ENCODE measurements at places on chromosomes 12 and 14. TPM values are rescaled to one million over a fixed set of nuclear protein-coding genes. Genes with fewer than 3 reads are reported as not detected.

- no peak for DNase-seq
Observed at GRCh38 chr12:15669256-15669948, 119.8 kb downstream of the EPS8 start.

MYF6 gene
- total RNA-seq, result not detected

SMCO2 gene
- total RNA-seq, result not detected

DNA sequence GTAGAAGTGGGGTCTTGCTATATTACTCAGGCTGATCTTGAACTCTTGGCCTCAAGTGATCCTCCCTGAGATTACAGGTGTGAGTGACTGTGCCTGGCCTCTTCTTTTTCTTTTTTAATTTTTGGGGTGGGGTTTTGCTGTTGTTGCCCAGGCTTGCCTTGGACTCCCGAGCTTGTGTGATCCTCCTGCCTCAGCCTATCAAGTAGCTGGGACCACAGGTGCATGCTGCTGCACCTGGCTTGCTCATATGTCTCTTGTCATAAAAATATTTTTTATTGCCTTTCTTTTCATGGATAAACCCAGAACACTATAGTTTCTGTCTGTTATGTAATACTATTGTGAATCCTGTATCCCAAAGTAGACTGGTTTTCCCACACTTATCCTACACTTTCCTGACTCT is 26.0 kb downstream of the SCYL2 start:
- DNase-seq, result no peak

DNA sequence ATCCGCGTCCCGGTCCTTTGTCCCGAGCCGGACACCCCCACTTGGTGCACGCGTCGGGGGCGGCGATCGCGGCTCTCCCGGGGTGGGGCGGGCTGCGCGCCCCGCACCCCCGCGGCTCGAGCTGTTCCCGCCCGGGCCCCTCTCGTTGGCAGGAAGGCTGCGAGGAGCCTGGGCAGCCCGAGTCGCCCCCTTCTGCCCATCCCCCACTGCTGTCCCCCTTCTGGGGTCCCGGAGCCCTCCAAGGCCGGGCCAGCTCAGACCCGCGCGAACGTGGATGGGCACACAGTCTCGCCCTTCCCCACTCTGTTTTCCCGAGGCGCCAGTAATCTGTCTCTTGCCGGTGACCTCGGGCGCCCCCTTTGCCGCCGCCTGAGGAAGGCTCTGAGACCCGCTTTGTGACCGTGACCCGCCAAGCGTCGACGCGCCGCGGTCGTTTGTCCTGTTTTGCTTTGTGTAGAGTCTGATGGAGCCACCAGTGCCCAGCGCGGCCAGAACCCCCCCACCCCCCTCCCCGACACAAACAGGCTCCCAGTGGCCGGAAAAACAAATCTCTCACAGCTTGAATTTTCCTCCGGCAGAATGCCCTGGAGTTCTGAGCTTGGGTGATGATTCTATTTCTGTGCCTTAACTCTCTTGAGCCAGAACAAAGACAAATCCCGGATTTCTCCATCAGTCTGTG is 610 bp downstream of the C14orf132 start:
- no peak for DNase-seq

FAM181A gene
- total RNA-seq, result not detected

GRCh38 chr12:25840678-25841465 is 117.6 kb upstream of the RASSF8 start:
- DNase-seq, result no peak

DNA sequence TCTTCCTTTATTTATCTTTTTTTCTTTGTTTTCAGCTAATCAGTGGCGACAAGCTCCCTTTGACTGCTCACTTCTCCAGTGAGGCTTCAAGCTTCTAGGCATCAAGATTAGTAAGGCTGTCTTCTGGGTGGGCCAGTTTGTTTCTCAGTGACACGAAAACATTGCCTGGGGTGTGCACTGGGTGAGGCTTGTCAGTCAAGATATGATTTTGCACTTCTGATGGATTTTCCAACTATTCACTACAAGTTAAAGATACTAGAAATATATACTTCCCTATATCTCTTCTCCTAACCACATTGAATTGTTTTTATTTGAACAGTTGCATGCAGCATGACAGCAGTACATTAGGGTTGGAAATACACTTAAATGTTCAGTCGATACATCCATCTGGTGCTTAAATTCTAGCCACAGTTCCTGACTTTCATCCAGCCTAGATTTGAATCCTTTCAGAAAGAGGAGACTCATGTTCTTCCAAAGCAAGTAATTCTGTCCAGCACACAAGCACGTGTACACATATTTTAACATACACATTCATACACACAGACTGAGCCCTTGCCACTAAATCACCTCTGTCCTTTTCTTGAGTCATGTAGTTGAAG is 275.6 kb upstream of the NOVA1 start:
- no peak for DNase-seq

CABP1 gene
- total RNA-seq, result not detected

CCDC88C gene
- total RNA-seq, result 466 TPM

KLHL33 gene
- 0.72 TPM for total RNA-seq

GRCh38 chr12:55443776-55444175 is at the start of gene OR6C2:
Gene OR6C2, plus strand, starts transcription at chr12:55444076. Its CDS starts 8,138 bp downstream, at chr12:55452214.
- DNase-seq, result no peak

DNA sequence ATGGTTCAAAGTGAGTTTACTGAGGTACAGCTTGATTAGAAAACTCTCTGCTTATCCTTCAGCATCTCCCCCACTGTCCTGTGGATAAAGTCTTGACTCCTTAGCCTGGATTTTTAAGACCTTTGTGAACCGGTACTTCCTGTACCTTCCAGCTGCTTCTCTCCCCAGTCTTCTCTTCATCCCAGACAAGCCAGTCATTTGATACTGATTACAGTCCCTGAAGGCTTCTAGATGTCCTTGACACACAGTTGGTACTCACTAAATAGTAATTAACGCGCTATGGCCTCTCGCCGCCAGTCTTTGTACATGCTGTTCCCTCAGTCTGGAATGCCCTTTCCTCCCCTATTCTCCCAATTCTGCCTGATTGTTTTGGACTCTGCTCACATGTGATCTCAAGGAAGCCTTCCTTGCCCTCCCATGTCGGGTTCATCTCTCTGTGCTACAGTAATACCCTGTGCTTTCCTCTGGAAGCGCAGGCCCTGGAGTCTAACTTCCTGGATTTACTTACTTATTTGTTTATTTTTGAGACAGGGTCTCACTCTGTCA is 50.6 kb upstream of the PTGR2 start:
- no peak for DNase-seq

- no peak for DNase-seq
Observed at GRCh38 chr12:62021808-62022207, 238.4 kb upstream of the USP15 start.

DNA sequence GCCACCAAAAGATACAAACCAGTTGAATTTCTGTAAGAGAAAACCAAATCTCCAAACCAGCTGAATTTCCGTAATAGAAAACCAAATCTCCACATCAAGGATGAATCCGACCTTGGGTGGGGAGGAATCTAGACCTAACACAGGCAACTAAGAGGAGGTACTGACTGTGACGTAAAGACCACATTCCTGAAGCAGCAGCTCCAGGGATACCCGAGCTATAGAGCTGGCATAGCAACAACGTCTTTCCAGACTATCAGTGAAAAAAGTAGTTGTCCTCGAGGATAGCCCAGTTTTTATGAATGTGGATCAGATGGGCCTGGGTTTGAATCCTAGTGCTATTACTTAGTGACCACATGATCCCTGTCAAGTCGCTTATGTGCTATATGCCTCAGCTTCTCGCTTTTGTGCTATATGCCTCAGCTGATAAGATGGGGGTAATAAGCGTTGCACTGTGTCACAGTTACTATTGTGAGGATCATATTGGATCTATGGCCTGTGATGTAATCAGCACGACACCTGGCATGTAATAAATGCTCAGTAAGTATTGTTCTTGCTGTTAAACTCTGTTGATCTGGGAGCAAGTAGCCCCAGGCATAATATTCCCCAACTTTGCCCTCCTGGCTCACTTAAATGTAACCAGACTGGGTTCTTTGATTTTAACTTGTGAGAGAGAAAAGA is 113.8 kb downstream of the EGLN3 start:
- DNase-seq, result no peak

CLEC2A gene
- total RNA-seq, result not detected

RITA1 gene
- total RNA-seq, result 10.1 TPM

PHLDA1 gene
- total RNA-seq, result 42.0 TPM

GRCh38 chr12:79381248-79382208 is 309.2 kb downstream of the PAWR start:
- no peak for DNase-seq

DNA sequence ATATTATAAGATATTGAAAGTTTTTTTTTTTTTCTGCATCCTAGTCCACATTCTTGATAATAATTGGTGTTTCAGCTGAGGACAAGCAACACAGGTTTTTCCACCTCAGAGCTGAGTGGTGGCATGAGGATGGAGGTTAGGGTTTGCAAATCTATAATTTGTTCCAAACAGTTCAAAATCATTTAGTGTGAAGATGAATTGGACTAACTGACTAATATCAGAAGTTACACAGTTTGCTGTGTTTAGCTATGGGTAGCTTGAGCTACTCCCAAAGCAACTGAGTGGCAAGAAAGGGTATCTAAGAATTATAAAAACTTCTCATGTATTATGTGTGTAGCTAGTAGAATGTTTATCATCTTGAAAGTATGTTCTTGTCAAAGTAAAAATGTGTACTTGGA is 17.1 kb downstream of the EID3 start:
- no peak for DNase-seq

DNA sequence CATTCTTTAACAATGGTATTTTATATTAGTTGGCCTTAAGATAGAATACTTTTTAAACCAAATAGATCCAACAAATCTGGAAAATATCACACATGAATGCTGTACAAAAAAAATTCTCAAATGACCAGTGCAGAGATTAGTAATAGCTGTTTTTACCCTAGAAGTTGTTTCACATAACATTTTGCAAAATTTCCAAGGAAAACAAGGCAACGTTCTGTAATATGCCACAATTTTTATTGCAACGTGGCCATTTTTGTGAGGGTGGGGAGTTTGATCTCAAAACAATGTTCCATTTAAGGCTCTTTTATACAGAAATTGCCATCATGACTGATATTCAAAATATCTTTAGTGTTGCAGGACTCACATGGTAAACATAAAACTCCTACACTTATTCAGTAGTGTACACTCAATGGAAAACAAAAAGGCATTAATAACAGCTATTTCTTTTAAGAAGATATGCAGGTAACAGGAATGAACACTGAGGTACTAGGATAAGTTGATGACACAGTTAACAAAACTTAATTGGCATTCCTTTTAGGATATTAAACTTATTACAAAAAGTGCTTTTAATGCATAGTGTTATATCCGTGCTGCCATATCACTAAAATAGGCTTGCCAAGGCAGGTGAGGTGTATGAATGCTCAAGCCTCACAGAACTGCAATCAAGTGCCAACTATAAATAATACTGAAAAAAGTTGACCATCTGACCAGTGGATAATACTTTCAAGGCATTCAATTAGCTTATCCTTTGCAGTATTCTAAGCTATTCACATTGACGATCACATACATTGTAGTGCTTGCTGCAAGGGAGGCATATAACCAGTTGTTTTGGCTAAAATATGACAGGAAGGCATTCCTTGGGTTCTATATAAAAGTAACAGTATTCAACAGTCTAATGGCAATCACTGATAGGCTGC is 2.3 kb downstream of the CFL2 start:
- DNase-seq, result no peak

DNA sequence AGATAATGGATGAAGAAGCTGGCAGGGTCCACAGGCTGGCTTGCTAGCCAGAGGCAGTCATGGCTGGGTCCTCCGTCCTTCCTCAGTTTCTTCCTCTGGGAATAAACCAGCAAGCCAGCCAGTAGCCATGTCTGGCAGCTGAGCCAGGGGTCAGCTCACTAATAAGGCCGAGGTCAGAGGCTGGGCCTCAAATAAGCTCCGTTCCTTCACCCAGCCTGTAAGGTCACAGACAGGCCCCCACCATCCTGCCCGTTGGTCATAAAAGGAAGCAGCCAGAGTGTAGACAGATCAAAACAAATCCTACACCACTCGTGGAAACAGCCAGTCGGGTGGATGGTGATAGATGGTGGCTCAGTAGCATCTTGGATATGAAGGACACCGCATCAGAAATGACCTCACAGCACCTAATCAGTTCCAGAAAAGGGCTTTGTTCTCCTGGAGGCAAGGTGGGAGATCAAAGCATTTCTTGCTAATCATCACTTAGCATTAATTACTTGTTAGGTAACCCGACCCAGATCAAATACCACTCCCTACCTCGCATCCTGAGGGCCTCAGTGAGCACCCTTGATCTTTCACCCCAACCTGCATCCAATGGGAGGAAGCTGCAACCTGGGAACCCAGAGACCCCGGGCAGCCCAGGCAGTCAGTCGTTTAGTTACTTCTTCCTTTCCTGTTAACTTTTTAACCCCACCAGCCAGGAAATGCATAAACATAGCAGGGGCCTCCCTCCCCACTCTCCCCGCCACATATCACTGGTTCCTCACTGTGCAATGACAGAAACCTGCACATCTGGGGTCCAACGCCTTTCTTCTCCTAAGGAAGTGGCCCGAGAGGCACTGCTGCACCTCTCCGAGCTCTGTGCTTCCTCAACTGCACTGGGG is 90.2 kb downstream of the KDM2B start:
- no peak for DNase-seq

- no peak for DNase-seq
Observed at GRCh38 chr12:65606008-65606766, 218.1 kb upstream of the HMGA2 start.

GRCh38 chr14:76613616-76614015 is 147.7 kb upstream of the VASH1 start:
- DNase-seq, result no peak

GRCh38 chr12:112564160-112564784 is 145.5 kb downstream of the PTPN11 start:
- no peak for DNase-seq

LTBP2 gene
- total RNA-seq, result 0.54 TPM

- peak; percentile 46 for DNase-seq
Observed at GRCh38 chr12:70576341-70577282, 60.6 kb downstream of the PTPRB start.

- no peak for DNase-seq
Observed at GRCh38 chr12:95258151-95258550, 40.5 kb downstream of the VEZT start.

TAS2R13 gene
- total RNA-seq, result 1.4 TPM

DNA sequence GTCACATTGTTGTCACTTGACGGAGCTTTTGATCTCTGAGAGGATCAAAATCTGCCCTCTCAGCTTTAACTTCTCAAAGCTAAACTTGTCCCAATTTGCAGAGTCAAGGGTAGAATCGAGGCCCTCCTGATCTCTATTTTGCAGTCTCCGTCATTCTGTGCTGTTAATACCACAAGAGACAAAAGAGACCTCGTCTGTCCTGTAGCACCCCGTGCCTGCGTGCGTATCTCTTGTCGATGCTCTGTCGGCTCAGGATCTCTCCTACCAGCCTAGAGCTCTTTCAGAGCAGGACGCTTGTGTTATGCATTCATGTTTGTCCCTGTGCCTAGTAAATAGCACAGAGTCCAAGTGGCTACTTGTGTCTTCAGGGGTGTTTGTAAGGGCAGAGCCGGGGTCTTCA is 5.1 kb downstream of the EVL start:
- peak; percentile 64 for DNase-seq

NRIP2 gene
- total RNA-seq, result not detected

Data from CD4-positive, CD25-positive, alpha-beta regulatory T cell (primary cell).